Natural killer cell treated with Interleukin-12 subunit alpha and Interleukin-12 subunit beta and Interleukin-15 and Interleukin-18, amount 100 ng/mL, for 72 hours (primary cell): ENCODE measurements at places on chromosomes 7 and 10. TPM values are rescaled to one million over a fixed set of nuclear protein-coding genes. Genes with fewer than 3 reads are reported as not detected.

DNA sequence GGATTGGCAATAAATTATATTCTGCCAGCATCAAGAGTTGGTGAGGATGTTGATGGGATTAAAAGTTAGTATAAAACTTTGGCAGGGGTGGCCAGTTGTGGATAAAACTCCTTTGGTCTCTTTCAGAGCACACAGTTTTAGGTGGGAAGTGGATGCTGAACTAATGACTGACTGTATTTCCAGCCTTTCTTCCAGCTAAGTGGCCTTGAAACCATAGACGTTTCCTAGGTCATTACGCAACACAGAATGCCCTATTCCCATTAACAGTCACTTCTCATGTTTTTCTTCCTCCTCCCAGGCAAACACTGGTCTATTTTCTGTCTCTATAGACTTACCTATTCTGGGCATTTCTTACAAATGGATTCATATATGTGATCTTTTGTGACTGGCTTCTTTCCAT is 467.4 kb downstream of the NEBL start:
- H3K4me1 ChIP-seq, result no peaks in the 10 kb centered on the region
- H3K4me3 ChIP-seq, result no peak overlapping the region
- H3K36me3 ChIP-seq, result peaks cover 19% of the 10 kb centered on the region

GRCh38 chr10:49272251-49273081 is 26.5 kb upstream of the C10orf71 start:
- peak overlapping the region; percentile 23 for H3K4me3 ChIP-seq
- H3K4me1 ChIP-seq, result peaks cover 31% of the 10 kb centered on the region
- peaks cover 2% of the 10 kb centered on the region for H3K36me3 ChIP-seq
- no peaks in the 10 kb centered on the region for H3K27me3 ChIP-seq
- DNase-seq, result no peak

TAS2R4 gene
- total RNA-seq, result 1.8 TPM

GRCh38 chr7:18978108-18978495 is 139.3 kb downstream of the TWIST1 start:
- no peaks in the 10 kb centered on the region for H3K4me1 ChIP-seq
- H3K27ac ChIP-seq, result no peak overlapping the region
- H3K36me3 ChIP-seq, result no peaks in the 10 kb centered on the region
- H3K27me3 ChIP-seq, result no peaks in the 10 kb centered on the region
- no peak for DNase-seq

GRCh38 chr10:118870467-118871243 is 115.9 kb upstream of the CACUL1 start:
- no peaks in the 10 kb centered on the region for H3K4me1 ChIP-seq
- H3K27me3 ChIP-seq, result peaks cover 44% of the 10 kb centered on the region
- H3K27ac ChIP-seq, result no peak overlapping the region
- no peak for DNase-seq
- no peak overlapping the region for H3K4me3 ChIP-seq
- H3K36me3 ChIP-seq, result no peaks in the 10 kb centered on the region

CYP3A4 gene
- total RNA-seq, result not detected

DNA sequence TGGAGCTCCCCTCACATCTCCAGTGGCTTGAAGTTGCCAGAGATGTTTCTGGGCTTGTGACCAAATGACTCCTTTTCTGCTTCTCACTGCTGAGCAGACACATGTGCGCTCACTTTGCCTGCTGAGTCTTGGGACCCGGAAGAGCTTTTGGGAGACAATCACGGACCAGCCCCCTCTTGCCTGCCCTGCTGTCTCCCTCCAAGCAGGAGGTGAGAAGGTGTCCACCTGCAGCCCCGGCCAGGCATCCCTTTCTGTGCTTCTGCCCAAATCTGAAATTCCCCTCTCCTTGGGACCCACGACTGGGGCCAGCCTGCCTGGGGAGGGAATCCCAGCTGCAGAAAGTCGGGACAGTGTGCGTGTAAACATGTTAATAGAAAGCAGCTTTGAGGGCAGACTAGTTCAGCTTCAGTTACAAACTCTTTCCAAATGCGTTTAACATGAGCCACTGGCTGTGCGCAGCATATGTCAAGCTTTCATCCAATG is 31.7 kb downstream of the HTRA1 start:
- no peak overlapping the region for H3K27ac ChIP-seq
- H3K36me3 ChIP-seq, result no peaks in the 10 kb centered on the region
- H3K4me1 ChIP-seq, result no peaks in the 10 kb centered on the region
- H3K27me3 ChIP-seq, result peaks cover 10% of the 10 kb centered on the region
